ENCODE measurements at places on chromosomes 4 and X.

DNA sequence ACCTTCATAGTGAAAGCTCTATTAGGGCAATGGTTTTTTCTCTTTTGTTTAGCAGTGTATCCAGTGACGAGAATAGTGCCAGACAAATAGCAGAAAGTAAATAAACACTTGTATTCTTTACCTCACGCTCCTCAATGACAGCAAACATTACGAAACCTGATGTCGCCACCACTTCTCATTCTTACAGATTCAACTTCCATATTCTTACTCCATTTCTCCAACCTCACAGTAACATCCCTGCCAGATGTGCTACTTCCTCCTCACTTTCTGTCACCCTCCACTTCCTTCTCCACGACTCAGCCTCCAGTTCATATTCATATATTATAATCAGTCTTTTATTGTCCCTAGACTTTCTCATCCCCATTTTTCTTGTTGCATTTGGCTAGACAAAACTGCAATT is 1956.2 kb upstream of the AGA start:
- no peak for DNase-seq

DNA sequence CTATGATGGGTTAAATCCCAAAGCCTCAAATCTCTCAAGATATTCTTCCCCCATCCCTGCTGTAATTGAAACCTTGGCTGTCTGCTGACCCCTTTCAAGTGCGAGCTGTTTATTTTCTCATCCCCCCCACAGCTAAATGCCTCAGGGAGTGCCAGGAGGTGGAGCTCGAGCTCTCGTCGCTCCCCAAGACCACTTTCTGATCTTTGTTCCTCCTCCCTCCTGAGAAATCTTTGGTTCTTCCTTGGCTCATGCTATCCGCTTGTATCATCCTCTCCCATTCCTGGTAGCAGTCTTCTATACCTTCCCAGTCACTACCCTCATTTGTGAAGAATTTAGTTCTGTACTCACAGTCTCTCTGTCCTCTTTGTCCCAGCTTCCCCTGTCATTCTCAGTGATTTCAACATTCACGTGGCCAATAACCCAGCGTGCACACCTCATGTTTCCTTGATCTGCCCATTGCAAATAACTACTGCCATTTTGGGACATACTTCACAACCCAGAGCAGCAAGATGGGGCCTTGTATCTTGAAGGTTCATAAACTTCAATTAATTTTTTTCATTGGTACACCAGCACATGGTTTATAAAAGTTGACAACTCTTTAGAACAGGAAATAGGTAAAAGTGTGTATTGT is 9.2 kb upstream of the SLC25A43 start:
- no peak for DNase-seq

GRCh38 chr4:146183209-146183608 is 7.7 kb downstream of the LSM6 start:
- no peak for DNase-seq

- DNase-seq = no peak
These were observed 128.2 kb upstream of the WDFY3 start for GRCh38 chr4:85094735-85095134.

DNA sequence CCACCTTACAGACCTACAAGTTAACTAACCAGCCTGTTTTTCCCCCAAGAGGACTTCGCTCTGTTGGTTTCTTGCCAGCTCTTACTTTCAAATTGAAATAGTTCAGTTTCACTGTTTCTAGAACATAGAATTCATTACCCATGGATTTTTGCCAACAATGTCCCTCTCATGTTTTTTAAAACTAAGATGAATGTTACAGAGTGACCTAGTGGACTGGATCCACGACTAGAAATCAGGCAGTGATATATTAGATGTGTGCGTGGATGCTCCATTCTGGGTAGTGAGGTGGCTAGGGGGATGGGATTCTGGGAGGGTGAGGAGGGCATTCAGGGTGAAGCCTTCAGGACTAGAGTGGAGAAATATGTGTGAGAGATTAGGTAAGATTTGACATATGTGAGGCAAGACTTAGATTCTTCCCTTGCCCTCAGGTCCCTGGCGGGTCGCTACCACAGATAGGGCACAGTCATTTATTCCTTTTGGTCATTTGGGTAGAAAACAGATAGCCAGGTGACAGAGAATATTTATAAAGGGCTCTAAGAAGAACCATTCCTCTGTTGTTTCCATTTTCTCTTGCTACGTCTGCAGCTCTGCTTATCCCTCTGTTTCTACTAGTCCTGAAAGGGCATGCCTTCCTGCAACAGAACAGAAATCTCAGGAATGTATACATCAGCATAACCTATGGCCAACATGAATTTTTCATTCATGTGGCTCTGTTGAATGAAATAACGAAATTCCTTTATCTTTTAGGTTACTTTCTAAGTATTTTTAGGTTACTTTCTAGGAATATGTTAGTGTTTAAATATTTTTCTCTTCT is 15.4 kb upstream of the JADE1 start:
- no peak for DNase-seq

GRCh38 chr4:96093563-96093962 is 253.7 kb downstream of the PDHA2 start:
- DNase-seq = no peak

DNA sequence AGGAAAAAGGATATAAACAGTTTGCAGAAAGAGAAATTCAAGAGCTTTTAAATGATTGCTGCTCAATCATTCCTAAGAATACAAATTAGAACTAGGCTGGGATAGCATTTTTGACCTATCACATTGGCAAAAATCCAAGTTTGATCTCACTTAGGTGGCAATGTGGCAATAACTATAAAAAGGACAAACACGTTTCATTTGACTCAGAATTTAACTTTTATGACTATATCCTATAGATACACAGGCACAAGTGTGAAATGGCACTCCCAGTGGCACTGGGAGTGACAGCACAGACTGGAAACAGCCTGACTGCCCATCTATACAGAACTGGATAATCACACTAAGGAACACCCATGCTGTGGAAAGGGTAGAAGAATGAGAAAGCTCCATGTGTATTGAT is 11.1 kb downstream of the CENPU start:
- no peak for DNase-seq

GRCh38 chr4:38728631-38729141 is 54.1 kb downstream of the TLR10 start:
- DNase-seq = no peak

Measured in pons (tissue), 1 donor.